Activated naive CD4-positive, alpha-beta T cell treated with Interleukin-2 at 50 U/mL for 16 hours (primary cell): ENCODE measurements at places on chromosomes 3 and 15.

DNA sequence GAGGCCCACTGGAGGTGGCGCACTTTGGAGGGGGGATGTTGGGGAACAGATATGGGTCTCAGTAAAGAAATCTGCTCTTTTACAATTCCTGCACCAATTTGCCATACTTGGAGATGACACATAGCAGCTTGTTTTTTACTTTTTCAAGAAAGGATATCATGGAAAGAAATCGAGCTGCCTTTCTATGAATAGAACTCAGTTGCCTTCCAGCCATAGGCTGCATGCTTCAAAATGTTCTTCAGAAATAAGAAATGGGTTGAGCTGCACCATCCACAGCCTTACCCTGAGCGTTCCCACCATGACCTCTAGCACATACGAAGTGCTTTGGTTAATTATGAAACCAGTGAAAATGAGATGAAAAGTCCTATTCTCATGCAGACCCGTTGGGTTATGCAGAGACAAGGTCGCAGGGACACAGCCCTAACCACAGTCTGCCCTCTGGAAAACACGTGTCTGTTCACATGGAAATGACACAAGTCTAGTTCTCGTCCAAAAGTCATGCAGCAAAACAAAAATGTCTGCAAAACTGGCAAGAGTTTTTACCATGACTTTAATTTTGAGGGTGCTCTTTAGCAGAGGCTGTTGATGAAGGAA lies 36.3 kb downstream of the NGRN start:
- no peak for DNase-seq

- DNase-seq: no peak
Observed at GRCh38 chr3:53579636-53580035, 85.2 kb downstream of the CACNA1D start.

DNA sequence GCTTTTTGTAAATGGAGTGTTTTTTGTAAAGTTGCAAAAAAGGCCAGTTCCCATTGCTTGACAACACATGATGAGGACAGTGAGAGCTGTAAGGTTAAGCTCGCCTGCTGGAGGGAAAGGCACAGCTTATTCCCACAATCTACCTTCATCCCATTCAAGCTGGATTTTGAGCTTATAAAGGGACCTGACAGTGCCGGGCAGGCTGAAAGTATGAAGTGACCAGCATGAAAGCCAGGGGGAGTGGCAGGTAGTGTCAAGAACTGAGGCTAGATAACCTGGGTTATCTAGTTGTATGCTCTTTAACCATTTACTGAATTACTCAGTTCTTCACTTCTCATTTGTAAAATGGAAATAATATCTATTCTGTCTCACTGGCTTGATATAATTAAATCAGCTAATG lies 52.3 kb upstream of the KPNA4 start:
- DNase-seq: no peak

DNA sequence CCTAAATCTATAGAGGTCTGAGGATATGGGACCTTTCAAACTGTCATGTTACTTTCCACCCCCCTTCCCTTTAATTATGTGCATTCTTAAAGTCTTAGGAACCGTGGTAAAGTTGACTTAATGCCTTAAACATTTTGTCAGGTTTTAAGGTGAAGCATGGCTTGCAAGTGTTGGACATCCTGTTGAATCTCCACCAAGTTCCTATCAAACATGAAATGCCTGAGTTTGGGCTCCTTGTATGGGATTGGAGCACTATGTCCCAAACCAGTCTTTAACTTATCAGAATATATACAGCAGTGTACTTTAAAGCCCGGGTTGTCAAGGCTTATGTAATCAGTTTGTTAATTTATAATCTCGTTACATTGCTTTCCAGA lies 1.1 kb downstream of the SNRK start:
- DNase-seq: no peak

GRCh38 chr15:68776477-68777270 lies 44.0 kb downstream of the ANP32A start:
- no peak for DNase-seq
